Activated T-helper 1 cell treated with Interleukin-2 at 50 U/mL for 16 hours (primary cell): ENCODE measurements at places on chromosomes 11 and 22.
A peak's percentile ranks its signal among the peaks of the same experiment; 100 is the strongest.

- no peak for DNase-seq
Observed at GRCh38 chr11:100914415-100915110, 215.1 kb downstream of the PGR start.

- no peak for DNase-seq
Observed at GRCh38 chr22:48500471-48501230, 1327.0 kb downstream of the BRD1 start.

GRCh38 chr11:17639091-17639490 lies 80.3 kb upstream of the MYOD1 start:
- no peak for DNase-seq

GRCh38 chr11:88183233-88183632 lies 8.0 kb upstream of the RAB38 start:
- DNase-seq: no peak

GRCh38 chr11:47387944-47388696 lies 9.8 kb upstream of the SPI1 start:
- DNase-seq: no peak

GRCh38 chr22:27857443-27857842 lies 55.9 kb upstream of the MN1 start:
- no peak for DNase-seq

GRCh38 chr11:48003926-48004325 lies 23.6 kb downstream of the PTPRJ start:
- no peak for DNase-seq

DNA sequence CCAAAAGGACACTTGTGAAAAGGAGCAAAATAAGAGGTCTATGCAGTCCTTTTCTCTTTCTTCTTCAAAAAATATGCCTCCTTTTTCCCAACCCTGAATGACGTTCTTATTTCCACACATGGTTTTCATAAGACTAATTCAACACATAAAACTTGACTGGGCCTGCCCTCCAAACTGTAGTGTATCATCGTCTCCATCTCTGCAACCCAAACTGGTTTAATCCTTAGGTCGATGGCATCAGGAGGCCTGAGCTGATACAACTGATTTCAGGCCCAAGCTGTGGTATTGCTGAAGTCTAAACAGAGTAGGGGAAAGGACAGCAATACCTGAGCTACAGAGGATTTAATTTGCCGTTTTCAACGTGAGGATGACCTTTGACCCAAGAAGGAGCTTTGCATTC lies 130.0 kb upstream of the MTNR1B start:
- DNase-seq: no peak

DNA sequence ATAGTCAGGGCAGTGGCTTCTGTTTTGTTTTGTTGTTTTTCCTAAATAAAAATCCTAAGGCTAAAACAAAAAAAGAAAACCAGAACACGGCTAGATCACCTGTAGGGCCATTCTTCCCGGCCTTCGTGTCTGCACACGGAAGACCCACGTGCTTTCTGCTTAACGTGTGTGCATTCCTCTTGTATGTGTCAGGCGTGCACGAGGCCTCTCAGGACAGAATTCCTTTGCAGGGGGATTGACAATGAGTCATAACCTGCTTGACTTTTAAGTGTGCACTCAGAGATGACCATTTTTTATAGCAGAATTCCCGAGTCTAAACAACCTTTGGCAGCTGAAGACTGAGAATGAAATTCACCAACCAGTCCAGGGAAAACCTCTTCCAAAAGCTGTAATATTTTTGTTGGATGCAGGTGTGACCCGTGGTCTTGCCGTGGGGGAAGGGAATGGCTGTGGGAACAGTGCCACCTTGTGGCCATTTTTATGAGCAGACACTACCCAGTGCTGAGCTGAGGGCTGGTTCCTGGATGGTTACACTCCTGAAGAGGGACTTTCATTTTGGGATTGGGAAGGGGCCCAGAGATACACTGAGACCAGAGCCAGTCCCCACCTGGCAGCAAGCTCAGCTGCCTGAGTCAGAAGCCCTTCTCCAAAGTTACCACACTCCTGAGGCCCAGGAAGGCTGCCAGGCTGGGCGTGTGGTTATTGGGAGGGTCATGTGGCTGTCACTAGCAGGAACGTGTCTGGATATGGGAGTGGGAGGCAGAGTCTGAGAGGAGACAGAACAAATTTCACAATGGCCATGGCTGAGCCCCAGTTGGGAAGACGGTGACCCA lies 35.7 kb upstream of the DKK3 start:
- DNase-seq: peak; percentile 25

DNA sequence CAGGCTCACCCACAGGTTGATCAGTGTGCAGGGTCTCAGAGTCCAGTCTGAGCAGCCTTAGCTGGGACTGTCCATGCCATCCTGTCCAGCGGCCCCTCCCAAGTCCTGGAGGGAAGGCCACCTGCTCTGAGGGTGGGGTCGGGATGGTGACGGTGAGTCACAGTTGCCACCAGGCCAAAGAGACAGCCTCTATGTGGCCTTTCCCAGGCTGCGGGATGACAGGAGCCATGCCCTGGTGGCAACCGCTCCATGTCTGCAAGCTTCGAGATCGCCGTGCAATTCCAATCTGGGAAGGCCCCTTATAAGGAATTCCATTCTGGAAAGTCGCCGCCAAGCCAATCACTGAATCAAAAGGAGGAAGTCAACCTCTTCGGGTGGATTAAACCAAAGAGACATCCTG lies 47.5 kb downstream of the RTL6 start:
- no peak for DNase-seq
